ENCODE measurements at places on chromosomes 13 and 19.

DNA sequence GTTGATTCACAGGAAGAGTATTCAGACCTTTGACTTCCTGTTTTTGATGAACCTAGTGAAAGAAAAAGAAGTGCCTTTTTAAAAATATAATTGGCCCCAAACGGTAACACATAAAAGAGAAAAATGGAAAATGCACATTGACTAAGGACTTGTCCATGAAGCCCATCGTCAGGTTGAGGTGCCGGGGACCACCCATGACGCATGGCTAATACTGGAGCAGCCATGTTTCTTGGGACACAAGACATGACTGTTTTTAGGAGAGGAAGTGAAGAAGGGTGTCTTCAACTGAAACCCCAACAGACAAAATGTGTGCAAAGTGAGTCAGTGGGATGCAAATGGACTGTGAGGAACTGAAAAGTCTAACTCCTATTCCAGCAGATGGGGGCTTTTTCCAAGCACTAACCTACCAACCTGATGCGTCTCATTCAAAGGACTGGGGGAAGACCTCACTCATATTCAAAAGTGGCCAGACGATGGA, 459.4 kb downstream of the FOXO1 start:
- DNase-seq = no peak

DNA sequence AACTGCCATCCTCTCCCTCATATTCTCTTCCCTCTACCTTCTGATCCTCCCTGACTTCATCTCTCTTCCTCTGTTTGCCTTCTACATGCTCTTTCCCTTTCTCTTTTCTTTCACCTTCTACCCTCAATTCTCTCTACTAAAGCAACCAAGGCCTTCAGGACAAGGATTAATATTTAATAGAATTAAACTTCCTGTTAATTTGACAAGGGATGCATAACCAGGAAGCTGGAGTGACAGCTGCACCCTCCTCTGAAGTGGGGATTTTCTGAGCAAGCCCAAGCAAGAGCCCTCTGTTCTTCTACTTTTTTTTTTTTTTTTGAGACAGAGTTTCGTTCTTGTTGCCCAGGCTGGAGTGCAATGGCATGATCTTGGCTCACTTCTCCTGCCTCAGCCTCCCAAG, 63.4 kb upstream of the MED4 start:
- DNase-seq = no peak

DNA sequence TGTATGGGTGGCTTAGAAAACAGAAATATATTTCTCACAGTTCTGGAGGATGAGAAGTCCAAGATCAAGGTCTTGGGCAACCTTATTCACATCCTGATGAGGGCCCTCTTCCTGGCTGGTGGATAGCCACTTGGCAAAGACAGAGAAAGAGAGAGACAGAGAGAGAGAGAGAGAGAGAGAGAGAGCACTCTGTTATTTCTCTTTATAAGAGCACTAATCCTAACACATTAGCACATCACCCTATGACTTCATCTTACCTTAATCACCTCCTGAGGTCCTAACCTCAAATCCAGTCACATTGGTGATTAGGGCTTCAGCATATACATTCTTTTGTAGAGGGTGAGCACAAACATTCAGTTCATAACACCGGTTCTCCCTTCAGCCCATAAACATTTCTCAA, 430.3 kb downstream of the EFNB2 start:
- no peak for DNase-seq

GRCh38 chr19:6086068-6086788, 24.1 kb downstream of the RFX2 start:
- no peak for DNase-seq

DNA sequence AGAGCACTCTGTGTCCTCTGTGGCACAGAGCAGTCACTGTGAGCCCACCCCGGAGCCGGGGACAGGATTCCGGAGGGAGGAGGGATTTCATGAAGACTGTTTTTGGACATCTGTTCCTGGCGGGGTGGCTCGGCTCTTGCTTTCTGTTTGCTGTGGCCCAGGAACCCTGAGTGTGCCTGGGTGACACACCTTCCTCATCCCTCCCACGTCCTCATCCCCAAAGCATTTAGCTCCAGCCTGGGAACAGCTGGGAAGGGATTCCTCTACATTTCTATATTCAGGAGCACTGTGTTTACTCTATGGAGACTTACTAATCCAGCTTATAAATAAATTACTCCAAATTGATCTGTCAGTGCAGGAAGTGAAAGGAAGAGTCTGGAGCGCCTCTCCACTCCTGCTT, 97.8 kb upstream of the UBL3 start:
- DNase-seq = no peak

DNA sequence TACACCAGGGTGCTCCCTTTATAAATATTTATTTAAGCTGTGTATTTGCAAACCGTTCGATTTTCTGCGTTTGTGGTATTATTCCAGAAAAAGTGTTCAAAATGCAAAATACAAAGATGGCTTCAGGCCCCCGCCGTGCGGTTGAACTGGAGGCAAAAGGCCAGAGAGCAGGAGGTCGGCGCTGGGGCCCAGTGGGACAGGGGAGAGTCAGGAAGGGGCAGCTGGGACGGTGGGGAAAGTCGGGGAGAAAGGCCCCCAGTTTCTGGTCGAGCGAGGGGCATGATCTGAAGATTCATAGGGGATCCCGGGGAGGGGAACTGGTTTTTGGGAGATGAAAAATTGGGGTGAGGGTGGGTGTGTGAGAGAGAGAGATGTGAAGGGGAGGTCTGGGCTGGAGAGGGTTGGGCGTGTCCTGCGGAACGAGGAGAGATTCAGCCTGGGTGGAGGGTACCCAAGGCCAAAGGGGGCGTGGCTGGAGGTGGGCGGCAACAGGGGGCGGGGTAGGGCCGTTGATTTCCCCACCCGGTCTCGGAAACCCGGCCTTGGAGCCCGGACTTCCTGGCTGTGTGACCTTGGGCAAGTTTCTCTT, 678 bp downstream of the ISOC2 start:
- no peak for DNase-seq

GRCh38 chr19:2336528-2337328, 8.2 kb downstream of the SPPL2B start:
- no peak for DNase-seq

GRCh38 chr13:41622432-41623429, 165.4 kb downstream of the RGCC start:
- DNase-seq = no peak

- no peak for DNase-seq
Observed at GRCh38 chr13:35887115-35887666, 244.0 kb downstream of the DCLK1 start.
